ENCODE measurements at places on chromosomes 5 and 9.

DNA sequence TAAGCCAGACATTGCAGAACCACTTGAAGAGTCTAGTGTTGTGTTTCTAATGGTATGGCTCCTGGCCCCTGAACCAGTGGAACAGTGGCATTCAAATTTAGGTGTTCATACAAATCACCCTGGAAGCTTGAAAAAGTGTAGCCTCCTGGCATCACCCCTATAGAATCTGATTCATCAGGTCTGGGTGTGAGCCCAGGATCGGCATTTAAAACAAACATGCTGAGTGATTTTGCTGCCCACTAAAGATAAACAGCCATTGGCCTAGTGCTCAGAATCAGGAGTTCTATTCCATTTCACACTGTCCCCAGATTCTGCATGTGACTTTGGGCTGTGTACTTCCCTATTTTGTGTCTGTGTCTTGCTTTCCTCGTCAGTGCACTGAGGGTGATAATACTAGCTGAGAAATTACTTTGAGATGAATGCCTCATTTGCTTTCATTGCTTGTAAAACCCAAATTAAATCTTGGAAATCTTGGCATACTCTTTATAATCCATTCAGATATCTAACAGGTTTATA is 241.5 kb upstream of the CLINT1 start:
- DNase-seq, result no peak

GRCh38 chr5:78232163-78232562 is 62.3 kb downstream of the AP3B1 start:
- DNase-seq, result no peak

DNA sequence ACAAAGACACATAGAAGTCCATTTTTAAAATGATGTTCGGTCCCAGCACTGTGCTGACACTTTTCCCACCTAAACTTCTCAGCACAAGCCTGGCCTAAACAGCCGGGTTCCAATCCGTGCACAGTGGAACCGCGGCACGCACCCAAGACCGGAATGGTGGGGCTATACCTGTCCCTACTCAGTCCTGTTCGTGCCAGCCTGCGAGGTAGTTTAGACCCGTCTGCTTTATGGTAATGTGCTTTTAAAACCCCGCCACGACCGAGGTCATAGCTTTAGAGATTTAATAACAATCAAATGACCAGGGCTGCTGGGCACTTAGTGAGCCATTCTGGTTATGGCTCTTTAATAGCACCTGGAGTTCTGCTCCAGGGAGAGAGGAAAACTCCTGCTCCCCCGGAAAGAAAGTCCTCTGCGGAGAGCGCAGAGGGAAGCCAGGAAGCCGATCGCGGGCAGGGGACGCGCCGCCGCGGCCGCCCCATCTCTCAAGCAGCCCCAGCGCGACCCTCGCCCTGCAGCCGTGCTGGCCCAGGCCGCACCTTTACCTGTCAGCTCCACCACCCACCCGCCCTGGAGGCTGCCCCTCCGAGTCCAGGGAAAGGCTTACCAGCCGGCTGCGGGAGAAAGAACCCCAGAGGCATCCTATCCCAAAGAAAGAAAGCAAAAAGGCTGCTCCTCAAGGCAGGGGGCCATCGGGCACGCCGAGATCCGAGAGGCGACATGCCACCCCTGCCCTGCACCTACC is 511 bp downstream of the ARL15 start:
- DNase-seq, result peak; percentile 59

DNA sequence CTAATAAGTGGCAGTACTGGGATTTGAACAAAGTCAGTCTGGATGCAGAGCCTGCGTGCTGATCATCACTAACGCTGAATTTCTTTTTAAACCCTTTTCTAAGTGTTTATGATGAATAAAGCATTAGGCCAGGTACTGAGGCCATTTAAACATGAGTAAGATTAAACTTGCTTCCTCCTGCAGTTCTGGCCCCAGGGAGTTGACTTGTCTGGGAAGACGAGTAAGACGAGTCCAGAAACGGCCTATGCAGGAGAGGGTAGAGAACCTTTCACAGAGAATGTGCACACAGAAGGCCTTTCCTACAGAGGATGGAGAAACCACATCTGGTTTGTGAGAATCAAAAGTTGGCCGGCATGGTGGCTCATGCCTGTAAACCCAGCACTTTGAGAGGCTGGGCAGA is 42.9 kb downstream of the SPRY4 start:
- DNase-seq, result no peak

- peak; percentile 42 for DNase-seq
Measured at GRCh38 chr5:90434116-90434714, 24.7 kb upstream of the CETN3 start.

GRCh38 chr9:88875400-88876120 is 115.7 kb upstream of the S1PR3 start:
- DNase-seq, result no peak

DNA sequence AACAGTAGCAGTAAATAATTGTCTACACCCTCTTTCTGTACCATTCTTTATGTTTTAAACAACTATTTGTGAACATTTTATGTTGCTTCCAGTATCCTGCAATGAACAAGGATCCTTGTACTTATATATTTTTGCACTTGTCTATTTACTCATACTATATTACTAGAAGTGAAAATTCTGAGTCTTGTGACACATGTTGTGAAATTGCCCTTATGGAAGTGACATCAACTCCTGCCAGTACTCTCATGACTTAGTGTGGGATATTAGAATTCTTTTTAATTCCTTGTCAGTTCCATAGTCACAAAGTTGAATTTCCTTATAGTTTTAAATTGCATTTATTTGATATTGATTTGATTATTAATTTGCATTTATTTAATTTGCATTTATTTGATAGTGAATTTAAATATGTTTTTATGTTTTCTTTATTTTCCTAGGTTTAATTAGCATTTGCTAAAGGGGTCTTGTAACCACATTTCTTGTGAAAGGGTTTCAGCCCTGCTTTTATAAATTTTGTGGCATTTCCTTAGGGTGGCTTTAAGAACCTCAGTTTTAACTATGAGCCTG is 27.7 kb downstream of the PARP8 start:
- DNase-seq, result peak; percentile 50

GRCh38 chr5:143196601-143197259 is 206.8 kb downstream of the NR3C1 start:
- no peak for DNase-seq
